RPMI8226 (cell line): ENCODE measurements at places on chromosomes 1 and 21.

DNA sequence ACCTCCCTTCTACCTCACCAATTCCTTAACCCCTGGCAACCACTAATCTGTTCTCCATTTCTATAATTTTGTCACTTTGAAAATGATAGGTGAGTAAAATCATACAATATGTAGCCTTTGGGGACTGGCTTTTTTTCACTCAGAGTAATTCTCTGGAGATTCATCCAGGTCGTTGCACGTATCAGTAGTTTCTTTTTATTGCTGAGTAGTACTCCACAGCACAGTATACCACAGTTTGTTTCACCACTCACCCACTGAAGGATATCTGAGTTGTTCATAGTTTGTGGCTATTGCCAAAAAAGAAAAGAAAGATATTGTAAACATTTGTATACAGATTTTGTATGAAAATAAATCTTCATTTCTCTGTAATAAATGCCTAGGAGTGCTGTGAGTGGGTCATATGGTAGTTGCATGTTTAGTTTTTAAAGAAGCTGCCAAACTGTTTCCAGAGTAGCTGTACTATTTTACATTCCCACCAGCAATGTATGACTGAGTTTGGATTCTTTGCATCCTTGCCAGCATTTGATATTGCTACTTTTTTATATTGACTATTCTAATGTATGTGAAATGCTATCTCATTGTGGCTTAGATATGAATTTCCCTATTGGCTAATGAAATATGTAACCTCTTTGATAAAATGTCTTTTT, 3.7 kb downstream of the CHD1L start:
- DNase-seq: no peak

GRCh38 chr1:248810727-248811513, 14.8 kb downstream of the SH3BP5L start:
- no peak for DNase-seq

GRCh38 chr1:17198476-17199258, 6.3 kb upstream of the PADI1 start:
- no peak for DNase-seq

DNA sequence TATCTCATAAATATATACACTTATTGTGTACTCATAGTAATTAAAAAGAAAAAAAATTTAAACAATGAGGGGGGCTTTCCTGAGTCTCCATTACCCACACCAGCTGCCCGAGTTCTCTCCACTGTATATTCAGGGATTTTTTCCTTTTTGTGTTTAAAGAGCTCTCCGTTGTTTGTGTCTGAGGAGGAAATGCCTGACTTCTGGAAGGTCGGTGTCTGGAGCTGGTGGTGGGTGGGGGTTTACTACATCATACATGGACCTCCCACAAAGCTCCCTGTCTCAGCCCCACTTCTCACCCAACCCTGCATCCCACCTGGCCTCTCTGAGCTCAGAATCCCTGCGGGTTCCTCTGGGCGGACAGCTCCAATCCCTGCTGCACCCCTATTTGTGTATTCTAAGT, 64.1 kb upstream of the ETV3 start:
- no peak for DNase-seq

- DNase-seq: no peak
Observed at GRCh38 chr1:204987689-204988088, 55.3 kb upstream of the CNTN2 start.

- no peak for DNase-seq
Observed at GRCh38 chr1:85628791-85629531, 48.4 kb downstream of the CCN1 start.

DNA sequence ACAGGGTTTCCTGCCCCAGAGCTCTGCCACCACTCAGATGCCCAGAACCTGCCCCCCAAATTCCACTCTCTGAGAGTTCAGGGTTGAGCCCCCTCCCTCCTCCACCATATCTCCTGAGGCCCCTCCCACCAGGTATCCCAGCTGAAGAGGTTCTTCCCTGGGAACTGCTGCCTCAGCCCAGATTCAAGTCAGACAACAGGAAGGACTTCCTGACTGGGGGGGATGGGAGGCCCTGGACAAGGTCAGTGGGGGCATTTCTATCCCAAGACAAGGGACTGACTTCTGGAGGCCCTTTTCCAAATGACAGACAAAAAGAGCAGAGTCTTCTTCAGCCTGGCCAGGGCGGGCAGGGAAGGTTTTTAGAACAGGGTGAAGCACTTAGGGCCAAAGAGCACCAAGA, 24.1 kb upstream of the TENT5B start:
- no peak for DNase-seq

DNA sequence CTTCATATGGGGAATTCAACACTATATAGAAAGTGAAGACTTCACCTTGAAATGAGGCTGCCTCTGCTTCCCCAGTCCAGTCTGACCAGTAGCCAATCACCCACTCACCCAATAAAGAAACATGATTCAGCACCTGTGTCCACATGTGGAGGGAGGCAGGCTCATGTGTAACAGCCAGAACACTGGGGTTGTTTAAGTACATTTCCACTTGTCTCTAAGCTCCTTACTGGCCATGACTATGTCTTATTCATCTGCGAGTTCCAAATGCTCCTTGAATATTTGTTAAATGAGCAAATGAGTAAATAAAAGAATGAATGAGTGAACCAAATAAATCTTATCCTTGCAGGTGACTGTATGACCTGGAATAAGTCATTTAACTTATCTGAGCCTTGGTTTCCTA, 100.1 kb downstream of the BRINP2 start:
- DNase-seq: no peak

- DNase-seq: peak; percentile 83
Observed at GRCh38 chr1:145918992-145919939, 749 bp upstream of the PEX11B start.

GRCh38 chr21:45899317-45900033, 82.1 kb upstream of the COL6A1 start:
- DNase-seq: no peak

DNA sequence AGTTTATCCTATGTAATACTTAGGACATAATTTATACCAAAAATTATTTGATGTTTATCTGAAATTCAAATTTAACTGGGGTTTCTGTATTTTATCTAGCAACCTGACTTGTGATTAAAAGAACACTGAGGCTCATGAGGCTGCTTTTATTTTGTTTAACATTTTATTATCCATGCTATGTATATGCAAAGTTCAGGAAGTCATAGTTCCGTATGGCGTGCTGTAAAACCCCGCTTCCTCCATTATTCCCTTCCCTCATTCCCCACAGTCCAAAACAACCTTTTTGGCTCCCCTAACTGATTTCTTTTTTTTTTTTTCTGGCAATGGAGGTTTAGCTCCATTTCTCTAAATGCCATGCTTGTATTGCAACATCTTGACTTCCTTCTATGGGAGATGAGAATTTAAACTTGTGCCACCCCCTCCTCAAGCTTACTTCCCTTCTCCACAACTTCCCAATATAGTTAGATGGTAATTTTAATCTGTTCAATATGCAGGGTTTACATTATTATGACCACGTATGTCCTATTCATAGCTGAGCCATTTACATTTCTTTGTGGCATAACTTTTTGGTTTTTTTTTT, 138.0 kb upstream of the DNAH14 start:
- DNase-seq: no peak

GRCh38 chr1:10494418-10494753, 19.6 kb downstream of the PEX14 start:
- no peak for DNase-seq

DNA sequence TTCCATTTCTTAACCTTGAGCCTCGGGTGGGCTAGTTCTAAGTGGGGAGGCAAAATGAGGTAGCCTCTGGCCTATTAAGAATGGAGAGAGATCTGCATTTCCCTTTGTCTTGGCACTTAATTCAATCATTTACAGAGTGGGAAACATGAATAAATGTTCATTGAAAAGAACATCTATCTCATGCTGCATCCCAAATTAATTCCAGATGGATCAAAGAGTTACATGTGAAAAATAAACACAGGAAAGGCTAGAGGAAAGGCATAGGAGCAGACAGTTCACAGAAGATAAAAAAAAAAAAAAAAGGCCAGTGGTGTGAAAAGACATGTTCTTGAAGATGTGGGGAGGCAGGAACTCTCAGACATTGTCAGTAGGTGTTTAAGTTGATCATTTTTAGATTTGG, 35.7 kb upstream of the EPS8L3 start:
- no peak for DNase-seq
